ENCODE measurements at places on chromosomes 3 and 15.

- DNase-seq, result no peak
These were observed 111.6 kb downstream of the FEZF2 start for GRCh38 chr3:62261736-62262135.

- DNase-seq, result no peak
These were observed 17.4 kb upstream of the RAF1 start for GRCh38 chr3:12681089-12681942.

- no peak for DNase-seq
These were observed 33.3 kb upstream of the PIK3CB start for GRCh38 chr3:138867996-138868395.

DNA sequence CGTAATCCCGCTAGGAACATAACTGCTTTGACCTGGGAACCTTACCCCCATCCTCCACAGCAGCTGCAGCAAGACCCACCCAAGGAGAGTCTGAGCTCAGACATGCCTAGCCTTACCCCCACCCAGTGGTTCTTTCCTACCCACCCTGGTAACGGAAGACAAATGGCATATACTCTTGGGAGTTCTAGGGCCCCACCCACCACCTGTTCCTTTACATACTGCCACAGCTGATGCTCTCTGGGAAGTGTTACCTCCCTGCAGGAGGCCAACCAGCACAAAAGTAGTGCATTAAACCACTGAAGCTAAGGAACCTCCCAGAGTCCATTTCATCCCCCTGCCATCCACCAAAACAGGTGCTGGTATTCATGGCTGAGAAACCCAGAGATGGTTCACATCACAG is 50.6 kb upstream of the AZI2 start:
- DNase-seq, result no peak

DNA sequence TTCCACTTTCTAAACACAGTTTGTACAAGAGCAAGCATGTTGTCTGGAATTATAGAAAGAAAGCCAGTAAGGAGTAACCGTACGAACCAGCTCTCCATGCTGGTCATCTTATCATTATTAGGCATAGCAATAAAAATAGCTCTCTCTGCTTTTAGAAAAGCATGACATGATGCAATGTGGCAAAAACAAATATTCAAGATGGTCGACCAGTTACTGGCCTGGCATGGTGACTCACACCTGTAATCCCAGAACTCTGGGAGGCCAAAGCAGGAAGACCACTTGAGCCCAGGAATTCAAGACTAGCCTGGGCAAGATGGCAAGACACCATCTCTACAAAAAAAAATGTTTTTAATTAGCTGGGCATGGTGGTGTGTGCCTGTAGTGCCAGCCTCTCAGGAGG is 2.6 kb upstream of the MAP4 start:
- no peak for DNase-seq

- DNase-seq, result no peak
These were observed 56.9 kb upstream of the CSPG5 start for GRCh38 chr3:47635536-47635935.

DNA sequence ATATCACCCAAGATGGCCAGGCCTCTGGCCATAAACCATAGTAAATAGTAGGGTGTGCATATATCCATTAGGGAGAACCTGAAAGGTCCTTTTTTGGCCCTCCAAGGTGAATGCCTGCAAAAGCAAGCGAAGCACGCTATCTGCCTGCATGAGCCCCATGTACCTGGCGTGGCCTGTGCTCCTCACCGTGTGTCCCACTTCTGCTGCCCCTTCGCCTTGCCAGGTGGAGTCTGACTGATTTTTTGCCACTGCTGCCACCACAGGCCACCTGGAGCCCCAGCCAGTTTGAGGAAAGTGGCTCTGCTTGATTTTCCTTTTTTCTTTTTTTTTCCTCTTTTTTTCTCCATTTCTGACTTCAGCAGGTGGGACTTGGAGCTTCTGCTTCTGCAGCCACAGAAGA is 139.7 kb downstream of the SNRPN start:
- no peak for DNase-seq

GRCh38 chr3:45528429-45528828 is 66.1 kb upstream of the LIMD1 start:
- peak; percentile 1 for DNase-seq

DNA sequence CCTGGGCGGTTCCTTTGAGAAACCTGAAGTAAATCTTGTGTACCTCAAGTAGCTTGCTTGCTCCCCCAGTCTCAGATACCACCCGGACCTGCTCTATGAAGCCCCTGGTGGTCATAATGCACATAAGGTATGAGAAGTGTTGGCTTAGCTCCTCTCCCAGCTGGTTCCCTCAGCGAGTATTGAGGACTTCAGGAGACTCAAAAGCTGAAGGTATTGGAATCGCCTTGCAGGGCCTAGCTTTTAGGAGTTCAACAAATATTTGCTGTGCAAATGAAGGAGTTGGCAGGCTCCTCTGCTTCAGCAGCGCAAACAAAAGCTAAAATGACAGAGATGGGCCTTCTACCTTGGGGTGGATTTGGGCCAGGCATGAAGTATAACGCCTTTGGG is 1.7 kb downstream of the CMTM8 start:
- DNase-seq, result peak; percentile 20

GRCh38 chr3:153129426-153129825 is 32.6 kb upstream of the RAP2B start:
- DNase-seq, result no peak

GRCh38 chr3:134334901-134335280 is 39.4 kb downstream of the AMOTL2 start:
- no peak for DNase-seq

DNA sequence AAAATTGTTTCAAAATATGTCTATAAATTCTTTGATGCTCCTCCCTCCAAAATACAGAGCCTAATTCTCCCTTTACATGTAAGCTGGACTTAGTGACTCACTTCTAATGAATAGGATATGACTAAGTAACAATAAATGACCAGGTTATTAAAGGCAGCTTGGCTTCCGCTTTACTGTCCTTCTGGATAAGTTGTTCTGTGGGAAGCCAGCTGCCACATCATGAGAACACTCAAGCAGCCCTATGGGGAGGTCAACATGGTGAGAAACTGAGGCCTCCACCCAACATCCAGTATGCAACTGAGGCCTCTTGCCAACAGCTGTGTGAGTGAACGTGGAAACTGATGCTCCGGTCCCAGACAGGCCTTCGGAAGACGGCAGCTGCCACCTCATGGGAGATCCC is 247.3 kb upstream of the CHRM5 start:
- DNase-seq, result no peak

DNA sequence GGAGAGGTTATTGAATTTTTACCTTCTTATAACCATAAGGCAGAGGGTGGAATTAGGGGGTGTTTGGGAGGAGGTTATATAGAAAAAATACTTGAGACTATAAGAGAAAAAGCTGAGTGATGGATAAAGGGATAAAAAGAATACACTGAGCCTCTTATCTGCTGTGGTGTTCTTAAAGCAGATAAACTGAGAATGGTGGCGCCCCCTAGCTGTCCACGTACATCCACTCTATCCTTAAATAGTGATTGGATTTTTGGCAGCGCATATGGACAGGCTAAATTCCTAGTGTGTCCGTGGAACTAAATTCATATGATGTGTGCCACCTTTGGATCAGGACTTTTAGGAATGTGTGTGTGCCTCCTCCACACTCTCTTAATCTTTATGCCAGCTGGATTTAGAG is 121.1 kb downstream of the OXSM start:
- DNase-seq, result peak; percentile 5

DNA sequence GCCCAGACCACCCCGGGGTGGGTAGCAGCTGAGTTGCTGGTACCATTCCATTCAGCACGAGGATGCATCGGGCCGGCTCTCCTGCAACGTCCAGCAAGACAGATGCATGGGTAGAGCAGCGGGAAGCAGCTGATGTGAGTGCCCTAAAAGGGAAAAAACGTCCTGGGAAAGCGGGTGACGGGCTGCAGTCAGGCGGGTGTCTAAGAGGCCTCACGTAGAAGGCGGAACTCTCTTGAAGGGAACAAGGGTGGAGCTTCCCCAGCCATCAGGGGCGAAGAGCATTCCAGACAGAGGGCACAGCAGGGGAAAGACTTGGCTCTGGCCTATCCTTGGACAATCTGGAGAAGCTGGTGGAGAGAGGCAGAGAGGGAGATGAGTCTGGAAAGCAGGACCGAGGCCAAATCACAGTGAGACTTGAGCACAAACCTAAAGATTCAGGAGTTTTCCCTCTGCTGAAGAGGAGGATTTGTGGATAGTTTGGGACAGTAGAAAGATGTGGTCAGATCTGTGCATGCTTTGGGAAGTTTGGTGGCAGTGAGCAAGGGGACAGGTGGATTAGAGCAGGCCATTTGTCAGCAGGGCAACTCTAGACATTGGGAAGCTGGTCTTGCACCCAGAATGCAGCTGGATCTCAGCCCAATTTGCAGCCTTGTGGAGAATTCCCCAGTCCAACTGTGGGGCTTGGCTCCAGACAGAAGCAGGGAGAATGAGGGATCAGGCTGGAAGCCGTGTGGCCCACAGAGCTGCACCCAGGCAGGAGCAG is 70.7 kb downstream of the SEMA5B start:
- no peak for DNase-seq

DNA sequence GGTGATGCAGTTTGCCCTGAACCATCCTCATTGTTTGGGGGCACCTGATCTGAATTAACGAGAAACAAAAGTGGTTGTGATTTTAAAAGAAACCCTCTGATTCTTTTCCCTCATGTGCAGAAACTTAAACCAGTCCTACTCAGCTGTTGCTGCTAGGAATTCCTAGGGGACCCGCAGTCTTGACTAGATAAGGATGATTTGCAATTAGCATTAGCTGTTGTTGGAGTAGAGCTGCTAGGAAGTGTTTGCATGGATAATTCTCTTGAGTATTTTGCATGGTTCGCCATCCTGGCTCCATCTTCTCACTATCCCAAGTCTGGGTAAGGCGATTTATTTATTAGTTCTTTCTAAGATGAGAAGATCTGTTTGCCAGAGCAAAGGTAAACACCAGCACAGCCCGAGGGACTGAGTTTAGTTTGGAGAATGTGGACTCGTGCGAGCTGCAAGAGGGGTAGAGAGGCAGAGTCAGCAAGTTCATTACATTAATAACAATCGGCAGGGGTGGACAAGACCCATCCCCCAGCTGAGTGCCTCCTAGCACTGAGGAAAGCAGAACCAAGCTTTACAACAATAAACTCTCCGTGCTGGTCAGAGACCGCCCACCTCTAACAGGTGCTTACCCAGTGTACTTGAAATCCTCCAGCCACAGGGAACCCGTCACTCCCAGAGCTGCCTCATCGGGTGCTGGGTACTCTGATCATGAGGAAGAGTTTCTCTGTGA is 4.1 kb downstream of the FGD5 start:
- DNase-seq, result no peak

DNA sequence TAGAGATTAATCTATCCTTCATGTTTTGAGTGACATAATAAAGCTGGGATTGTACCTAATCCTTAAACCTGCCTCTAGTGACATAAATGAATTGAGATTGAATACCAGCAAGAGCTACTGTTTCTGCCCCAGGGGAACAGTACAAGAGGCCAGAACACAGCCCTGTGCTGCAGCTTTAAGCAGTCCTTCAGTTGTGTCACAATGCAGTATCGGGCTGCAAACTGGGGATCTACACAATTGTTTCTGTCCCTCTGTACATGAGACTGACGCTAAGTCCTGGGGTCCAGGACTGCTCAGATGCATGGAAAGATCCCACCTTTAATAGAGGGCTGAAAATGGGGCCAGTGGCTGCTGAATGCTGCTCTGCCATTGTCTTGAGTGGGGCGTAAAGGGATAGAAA is 87.5 kb downstream of the MINAR1 start:
- no peak for DNase-seq

GRCh38 chr15:74192751-74193150 is 9.8 kb downstream of the STRA6 start:
- DNase-seq, result no peak

DNA sequence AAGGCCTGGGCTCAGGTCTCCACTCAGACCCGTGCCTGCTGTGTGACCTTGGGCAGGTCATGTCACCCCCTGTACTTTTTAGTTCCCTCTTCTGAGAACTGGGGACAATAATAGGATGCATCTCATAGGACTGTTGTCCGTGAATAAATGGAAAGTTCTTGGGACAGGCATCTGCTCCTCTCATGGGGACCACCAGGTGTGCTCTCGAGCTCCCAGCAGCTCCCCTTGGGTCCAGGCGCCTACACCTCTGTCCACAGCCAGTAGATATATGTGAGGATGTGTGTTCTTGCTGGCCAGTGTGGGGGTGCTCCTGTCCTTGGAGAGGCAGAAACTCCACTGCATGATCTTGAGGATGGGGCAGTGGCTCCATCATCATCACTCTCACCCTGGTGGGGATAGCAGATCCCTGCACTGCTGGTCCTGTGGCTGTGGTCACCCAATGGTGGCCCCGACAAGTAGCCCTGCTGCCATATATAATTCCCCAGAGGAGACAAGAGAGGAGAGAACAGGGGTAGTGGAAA is 257.6 kb upstream of the TLE3 start:
- no peak for DNase-seq

DNA sequence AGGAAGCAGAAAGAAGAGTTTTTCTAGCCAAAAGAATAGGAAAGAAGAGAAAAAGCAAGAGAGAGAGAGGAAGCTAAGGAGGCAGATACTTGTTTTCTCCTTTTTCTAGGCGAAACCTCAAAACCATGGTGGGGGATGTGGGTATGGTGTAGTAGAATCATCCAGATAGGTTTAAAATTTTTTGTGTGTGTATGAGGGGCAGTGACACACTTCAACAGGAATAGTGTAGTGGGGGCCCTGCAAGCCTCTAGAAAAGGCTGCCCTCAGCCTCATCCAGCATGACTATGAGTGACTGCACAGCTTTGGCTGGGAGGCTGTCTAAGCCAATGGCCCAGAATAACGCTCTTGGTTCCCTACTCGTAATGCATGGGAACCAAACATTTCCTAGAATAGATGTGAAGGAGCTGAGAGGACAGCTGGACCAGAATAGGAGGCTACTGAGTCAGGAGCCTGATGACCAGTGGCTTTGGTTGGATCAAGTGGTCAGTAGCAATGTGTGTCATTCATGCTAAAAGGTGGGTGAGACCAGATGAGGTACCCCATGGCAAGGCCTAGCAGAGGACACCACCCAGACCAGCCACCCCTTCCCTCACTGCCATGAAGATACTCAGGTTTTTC is 24.4 kb downstream of the MOBP start:
- DNase-seq, result no peak

DNA sequence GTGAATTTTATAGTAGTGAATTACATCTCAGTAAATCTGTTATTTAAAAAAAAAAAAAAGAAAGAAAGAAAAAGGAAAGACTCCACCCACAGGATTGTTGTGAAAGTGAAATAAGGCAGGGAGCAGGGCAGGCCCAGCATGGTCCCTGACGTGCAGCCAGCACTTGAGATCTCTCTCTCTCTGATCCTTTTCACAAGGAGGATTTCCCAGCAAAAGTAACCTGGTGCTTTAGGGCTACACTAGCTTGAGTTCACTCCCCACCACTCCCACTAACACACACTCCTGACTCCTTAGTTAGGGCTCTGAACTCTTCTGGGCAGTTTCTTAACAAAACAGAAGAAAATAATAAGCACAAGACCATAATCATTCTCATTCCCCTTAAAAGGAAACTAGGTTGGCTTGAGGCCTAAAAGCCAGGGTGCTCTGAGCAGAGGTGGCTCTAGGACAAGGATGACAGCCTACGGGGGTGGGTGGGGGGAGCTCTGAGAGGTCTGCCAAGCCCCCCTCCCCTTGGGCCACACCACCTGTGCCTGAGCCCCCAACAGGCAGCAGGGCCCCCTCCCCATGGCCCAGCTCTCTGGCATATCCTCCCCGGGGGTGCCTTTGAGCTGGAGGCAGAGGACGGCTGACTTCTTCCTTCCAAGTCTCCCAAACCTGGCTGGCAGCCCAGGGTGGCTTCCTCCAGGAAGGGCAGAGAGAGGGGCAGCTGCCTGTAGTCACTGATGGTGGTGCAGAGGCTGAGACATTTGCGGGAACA is 856 bp downstream of the TMEM40 start:
- DNase-seq, result no peak

GRCh38 chr3:149142682-149143081 is 13.2 kb downstream of the HPS3 start:
- DNase-seq, result no peak

Data from stimulated activated naive CD4-positive, alpha-beta T cell treated with Interleukin-2 at 50 U/mL for 16 hours (primary cell).